ENCODE measurements at places on chromosomes 1 and 21.

GRCh38 chr1:159913451-159914192 is 11.7 kb downstream of the TAGLN2 start:
- no peak for DNase-seq

GRCh38 chr1:167575649-167576048 is 22.1 kb upstream of the CREG1 start:
- no peak for DNase-seq

GRCh38 chr1:22341791-22342605 is 109.7 kb upstream of the ZBTB40 start:
- DNase-seq: no peak

DNA sequence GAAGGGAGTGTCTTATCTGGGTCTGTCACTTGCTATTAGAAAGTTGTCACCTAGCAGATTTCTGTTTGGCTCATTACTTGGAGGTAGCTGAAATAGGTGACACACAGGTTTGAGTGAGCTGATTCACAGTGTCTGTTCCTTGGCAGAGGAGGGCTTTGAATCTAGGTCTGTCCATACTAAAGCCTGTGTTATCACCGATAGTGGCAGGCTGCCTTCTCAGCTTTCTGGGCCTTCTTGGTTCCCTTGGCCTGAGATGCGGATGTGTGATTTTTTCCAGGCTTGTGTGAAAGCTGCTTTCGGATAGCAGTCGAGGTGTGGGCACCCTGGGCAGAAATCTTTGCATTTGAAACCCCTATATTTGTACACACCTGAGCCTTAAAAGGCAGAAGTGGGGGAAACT is 73.9 kb downstream of the ACTL8 start:
- DNase-seq: no peak

DNA sequence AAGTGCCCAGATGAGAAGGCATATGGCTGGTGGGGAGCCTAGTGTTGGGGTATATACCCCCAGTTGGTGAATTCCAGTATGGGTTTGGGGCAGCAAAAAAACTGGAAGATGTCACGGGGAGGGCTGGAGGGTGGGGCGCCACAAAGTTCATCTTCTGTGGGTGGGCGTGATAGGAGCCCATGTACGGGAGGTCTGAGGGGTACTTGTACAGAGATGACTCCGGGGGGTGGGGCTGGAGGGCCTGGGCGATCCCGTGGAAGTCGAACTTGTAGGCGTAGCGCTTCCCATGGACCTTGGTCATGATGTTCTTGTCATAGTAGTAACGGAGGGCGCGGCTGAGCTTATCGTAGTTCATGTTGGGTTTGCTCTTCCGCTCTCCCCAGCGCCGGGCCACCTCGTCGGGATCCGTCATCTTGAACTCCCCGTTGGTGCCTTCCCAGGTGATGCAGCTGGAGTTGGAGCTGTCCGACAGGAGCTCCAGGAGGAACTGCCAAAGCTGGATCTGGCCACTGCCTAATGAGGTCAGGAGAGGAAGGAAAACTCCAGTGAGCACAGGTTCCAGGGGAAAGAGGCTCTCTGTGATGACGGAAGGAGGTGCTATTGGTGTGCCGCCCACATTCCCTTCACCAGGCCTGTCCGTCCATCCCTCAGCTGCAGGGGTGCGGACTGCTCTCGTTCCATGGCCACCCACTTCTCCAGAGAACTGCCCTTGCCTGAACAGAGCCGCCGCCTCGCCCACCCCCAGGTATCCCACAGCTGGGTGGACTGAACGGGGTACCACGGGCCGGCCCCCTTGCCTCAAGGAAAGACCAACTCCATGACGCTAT is 114.7 kb downstream of the ERG start:
- no peak for DNase-seq

DNA sequence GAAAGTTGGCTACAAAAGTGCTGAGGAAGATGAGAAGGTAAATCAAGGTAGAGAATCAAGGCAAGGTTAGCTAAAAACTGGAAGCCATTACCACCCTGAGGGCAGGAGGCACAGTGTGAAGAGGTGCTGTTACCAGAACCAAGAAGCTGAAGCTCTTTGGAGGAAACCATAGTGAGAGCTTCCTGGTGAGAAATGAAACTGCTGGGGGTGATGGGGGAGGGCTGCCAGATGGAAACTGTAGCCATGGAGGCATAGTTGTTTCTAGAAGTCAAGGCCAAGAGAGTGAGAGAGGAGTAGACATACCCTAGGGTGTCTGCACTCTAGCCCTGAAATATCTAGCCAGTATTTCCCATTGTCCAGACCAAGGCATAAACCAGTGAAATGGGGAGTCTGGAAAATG is 28.7 kb downstream of the IFI44 start:
- DNase-seq: peak; percentile 49

GRCh38 chr1:85340427-85340826 is 64.0 kb upstream of the BCL10 start:
- no peak for DNase-seq

DNA sequence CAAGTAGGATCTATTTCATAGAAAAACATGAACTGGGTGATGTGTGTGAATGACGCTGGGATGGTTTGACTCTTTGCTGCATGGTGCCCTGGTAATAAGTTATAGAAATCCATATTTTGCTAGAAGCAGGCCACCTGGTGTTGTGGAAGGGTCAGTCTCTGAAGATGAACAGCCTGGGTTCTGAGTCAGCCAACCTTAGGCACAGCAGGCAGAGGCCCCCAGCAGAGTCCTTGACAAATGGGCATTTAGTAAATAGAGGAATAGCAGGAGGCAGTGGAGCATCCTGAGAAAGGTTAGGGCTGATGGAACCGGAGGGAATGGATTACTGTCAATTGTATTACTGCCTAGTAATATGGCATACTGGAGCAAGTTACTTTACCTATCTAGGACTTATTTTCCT is 20.9 kb downstream of the FGGY start:
- no peak for DNase-seq

Measured in activated CD8-positive, alpha-beta T cell treated with anti-CD3 and anti-CD28 coated beads, Interleukin-2, amount 10 ng/mL, durations not matched to agents 7 days and 5 days (primary cell).